ENCODE measurements at places on chromosomes 4 and X.
A peak's percentile ranks its signal among the peaks of the same experiment; 100 is the strongest.

GRCh38 chr4:111323916-111324315 is 701.0 kb upstream of the PITX2 start:
- DNase-seq = no peak

DNA sequence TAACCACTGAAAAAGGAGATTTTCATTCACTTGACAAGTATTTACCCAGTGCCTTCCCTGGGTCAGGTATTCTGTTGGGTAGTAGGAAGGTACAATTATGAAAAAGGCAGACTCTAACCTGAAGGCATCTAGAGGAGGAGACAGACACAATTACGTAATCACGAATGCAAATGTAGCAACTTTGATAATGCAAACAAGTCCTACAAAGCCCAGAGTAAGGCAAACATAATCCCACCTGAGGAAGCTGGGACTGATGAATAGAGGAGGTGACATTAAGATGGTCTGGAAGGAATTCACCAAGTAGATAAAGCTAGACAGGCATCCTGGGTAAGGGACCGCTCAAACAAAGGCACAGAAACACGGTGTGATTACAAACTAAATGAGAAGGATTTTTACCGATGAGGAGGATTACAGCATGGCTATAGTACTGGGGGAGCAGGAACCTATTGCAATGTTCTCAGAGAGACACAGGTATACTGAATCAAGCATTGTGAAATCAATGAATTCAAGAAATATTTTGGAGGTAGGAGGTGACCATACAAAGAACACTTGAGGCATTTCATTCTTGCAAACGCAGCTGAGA is 37.1 kb downstream of the TMEM150C start:
- DNase-seq = no peak

- DNase-seq = no peak
Measured at GRCh38 chr4:87239821-87240220, 19.4 kb upstream of the KLHL8 start.

DNA sequence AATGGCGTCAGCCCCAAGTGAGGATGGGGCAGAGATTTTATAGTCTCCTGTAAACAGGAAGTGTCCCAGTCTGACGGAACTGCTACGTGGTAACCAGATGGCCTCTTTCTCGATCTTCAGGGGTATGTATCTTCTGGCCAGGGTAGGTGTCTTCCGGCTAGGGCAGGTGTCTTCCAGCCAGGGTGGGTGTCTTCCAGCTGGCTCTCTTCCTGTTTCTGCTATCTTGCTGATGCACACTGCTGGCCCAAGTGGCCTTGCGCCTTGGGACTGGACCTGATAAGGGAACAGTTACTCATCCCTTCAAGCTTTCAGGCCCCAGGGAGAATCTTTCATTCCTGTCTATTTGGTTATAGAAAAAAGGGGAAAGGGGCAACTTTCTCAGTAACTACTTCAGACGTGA is 178.7 kb upstream of the MAGEE2 start:
- no peak for DNase-seq

- no peak for DNase-seq
Measured at GRCh38 chrX:104018126-104018525, 4.6 kb upstream of the H2BW1 start.

- DNase-seq = no peak
Measured at GRCh38 chrX:45755703-45756102, 555.0 kb upstream of the DIPK2B start.

DNA sequence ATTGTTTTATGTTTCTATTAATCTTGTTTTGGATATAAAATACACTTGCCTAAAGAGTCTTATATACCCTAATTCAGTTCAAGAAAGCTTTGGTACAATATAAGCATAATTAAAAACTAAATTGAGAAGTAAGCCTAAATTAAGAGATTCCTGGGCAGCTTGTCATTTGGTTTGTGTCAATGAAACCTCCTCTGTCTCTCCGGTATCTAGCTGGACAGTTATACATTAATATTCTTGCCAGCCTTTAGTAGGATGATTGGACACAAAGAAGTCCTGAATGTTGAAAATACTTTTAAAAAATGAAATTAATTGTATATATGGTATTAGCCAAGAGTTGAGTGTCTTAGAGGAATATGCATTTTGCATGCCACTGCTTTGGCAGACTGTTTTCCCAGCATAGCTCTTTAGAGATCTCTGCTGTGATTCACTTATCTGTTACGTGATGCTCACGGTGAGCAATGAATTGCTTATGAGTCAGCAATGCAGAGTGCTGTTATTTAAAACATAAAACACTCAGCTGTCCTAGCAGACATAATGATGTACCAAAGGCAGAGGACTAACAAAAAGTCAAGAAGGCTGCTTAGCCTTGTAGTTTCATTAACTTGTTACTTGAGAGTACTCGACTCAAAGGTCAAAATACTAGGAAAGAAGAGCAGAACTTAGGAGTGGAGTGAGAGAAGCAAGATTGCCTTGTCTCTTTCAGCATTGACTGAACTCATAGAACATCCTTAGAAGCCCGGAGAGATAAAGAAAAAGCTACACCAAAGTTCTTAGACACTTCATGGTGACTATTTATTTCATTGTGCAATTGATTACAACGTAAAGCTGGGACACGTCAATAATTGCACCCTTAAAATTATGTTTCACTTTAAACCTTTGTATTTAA is 1296.1 kb upstream of the PCDH7 start:
- DNase-seq = no peak

DNA sequence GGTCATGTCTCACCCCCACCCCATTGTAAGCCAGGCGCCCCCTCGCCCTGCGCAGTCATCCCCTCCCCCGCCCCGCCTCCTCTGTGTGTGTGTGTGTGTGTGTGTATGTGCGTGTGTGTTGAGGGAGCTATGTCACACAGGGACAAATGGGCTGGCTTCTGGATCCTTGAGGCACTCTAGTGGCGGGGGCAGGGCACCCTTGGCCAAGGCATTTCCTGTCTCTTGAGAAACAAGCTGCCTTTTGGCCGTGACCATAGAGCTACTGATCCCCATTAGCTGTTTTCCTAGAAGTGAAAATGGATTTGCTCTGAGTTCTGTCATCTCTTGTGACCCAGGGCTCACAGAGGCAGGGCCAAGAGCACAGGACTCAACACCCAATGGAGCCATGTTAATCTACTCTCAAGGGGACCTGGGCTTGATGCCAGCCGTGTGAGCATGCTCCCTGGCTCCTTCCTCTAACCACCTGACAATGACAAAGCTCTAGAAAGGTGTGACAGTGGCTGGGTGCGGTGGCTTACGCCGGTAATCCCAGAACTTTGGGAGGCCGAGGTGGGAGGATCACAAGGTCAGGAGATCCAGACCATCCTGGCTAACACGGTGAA is 162.5 kb upstream of the BCOR start:
- DNase-seq = no peak

DNA sequence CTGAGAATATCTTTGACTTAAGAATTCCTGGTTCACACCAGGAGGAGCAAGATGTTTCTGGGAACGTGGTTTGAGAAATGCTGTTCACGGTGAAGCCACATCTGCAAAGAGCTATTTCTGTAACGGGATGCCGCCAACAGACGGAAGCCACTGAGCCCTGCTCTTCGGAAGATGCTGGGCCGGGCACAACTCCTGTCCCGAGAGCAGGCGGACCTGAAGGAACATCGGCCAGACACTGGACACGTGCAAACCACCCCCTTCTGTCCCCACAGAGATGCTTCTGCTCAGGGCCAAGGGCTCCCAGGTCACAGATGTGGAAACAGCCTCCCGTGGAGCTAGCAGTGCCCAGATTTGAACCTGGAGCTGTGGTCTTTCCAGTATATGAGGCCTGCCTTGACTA is 24.3 kb downstream of the HMX1 start:
- no peak for DNase-seq

DNA sequence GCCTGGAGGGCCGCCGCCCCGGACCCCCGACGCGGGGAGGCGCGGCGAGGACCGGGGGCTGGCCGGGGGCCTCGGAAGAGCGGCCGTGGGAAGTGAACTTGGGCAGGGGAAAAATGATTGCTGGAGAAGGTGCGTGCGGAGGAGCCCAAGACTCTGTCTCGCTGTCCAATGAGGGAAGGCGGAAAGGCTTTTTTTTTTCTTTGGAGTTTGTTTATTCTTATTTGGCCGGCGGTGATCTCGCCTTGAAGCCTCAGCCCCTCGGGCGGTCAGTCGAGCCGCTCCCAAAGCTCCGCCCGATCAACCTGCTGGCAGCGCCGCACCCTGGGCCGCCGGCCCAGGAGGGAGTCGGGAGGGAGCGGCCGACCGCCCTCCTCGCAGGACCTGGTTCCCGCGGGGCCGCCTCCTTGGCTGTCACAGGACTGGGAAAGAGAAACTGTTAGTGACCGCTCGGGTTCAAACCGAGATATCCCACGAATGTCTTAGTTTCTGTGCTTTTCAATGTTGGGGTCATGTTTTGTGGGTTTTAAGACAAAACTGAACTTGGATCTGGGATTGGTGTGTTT is 2.5 kb downstream of the CPEB2 start:
- peak; percentile 39 for DNase-seq

DNA sequence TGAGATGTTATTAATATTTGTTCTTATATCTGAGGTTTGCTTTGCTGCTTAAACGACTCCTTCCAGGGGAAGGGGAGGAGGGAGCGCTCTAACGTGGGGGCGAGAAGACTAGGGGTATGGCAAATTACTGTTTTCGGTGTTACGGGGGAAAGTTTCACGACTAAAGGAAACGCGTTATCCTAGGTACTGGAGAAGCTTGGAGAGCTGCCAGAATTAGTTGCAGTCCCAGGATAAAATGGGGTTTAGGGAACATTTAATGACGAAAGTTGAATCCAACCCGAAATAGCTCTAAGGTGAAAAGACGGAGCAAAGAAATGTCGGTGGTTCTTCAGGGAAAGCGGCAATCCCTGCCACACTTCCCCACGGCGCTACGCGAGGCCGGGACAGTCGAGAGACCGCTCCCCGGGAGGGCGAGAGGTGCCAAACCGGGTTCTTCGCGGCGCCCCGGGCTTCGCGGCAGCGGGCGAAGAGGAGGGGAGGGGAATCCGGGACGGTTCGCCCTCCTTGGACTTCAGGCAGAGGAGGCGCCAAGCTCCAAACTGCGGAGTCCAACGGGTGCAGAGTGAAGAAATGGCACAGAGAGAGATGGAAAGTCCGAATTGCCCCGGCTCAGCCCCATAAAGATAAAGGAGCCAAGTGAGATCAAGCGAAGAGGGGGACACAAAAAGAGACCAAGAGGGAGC is 724 bp downstream of the THOC2 start:
- DNase-seq = no peak

- DNase-seq = no peak
Measured at GRCh38 chrX:148784137-148784536, 283.7 kb downstream of the AFF2 start.

- DNase-seq = peak; percentile 61
Measured at GRCh38 chr4:101418055-101418454, 70.7 kb upstream of the PPP3CA start.

DNA sequence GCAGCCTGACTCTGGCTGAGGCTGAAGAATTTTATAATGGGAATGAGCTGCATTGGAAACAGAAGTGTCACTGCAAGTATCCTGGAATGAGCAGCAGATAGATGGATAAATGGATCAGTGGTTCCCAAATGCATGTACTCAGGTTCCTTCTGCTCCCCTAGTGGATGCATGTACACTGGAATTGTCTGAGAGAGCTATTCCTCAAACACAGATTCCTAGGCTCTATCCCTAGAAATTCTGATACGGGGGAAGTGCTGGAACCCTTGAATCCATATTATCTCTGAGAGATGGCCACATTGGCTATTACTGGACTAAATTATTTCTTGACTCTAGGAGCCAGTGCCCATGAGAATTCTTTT is 64.8 kb downstream of the TMEM131L start:
- no peak for DNase-seq

- DNase-seq = no peak
Measured at GRCh38 chrX:45818913-45819312, 618.2 kb upstream of the DIPK2B start.

DNA sequence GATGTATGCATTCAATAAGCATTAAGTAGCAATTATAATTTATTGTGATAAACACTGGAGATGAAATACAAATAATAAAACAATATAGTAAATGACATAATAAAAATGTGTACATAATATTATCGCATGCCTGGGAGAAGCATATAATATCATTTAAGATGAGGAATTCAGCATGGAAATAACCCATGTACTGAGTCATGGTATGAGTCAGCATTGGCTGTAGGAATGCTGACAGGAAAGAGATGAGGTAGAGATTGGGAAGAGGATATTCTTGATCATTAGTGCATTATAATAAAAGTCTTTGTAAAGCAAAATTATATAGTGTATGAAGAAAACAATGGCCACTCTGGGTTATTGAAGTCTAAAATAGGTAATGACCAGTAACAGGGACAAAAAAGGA is 82.8 kb downstream of the MAGEB10 start:
- no peak for DNase-seq

DNA sequence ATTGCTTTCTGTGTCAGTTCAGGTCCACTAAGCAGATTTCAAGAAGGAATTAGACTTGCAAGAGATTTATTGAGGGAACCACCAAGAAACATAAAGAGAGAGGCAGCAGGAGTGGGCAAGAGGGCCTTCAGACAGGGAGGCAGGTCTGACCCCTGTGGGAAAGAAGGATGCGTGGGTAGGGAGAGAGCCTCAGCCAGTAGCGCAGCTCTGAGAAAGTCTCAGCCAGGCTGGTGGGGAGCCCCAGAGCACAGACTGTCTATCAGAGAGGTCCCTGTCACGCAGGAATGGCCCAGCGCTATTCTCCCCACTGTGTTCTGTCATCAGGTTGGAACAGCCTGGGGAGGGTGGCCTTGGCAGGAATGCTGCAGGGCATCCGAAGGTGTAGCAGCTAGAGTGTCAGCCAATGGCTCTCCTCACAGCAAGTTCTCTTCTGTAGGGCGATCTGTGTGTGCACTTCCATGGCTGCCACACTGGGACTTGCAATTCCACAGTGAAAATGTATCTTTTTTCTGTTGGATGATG is 48.0 kb downstream of the OTC start:
- DNase-seq = no peak

DNA sequence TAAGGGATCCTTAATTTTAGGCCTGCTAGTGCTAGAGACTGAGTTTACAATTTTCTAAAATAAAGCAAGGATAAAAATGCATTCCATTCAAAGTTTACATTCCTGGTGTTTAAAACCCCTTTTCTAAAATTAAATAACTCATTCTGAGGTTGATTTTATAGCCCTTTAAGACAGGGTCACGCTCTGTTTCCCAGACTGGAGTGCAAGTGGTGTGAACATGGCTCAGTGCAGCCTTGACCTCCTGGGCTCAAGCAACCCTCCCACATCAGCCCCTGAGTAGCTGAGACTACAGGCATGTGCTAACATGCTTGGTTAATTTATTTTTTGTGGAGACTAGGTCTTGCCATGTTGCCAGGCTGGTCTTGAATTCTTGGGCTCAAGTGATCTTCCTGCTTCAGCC is 6.8 kb upstream of the CDKL2 start:
- no peak for DNase-seq

- no peak for DNase-seq
Measured at GRCh38 chr4:33930497-33930896, 2313.8 kb downstream of the ARAP2 start.

- DNase-seq = no peak
Measured at GRCh38 chr4:55795341-55795740, 24.2 kb upstream of the EXOC1L start.

- DNase-seq = no peak
Measured at GRCh38 chrX:87924619-87925018, 407.0 kb downstream of the KLHL4 start.

- no peak for DNase-seq
Measured at GRCh38 chr4:10275696-10276095, 159.1 kb upstream of the WDR1 start.

- DNase-seq = no peak
Measured at GRCh38 chrX:50100188-50100587, 100.6 kb downstream of the AKAP4 start.
